ENCODE measurements at places on chromosomes 7 and 10.
A peak's percentile ranks its signal among the peaks of the same experiment; 100 is the strongest.

DNA sequence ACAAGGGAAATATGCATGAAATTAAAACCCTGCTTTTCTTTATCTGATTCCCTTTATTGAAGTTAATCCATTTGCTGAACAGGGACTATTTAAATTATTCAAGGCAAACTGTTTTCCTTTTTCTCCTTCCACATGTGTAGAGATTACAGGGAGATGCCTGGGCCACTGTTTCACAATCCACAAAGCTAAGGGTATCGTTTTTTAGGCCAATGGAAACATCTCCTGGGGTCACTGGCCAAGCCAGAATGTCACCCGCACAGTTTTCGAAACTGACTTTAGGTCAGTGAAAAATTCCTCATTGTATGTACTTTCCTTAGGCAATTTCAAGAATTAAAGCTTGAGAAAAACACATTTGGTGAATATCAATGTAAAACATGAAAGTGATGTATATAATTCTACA is 259.2 kb upstream of the BMPER start:
- no peaks in the 10 kb centered on the region for H3K36me3 ChIP-seq
- no peak overlapping the region for H3K4me3 ChIP-seq
- H3K27ac ChIP-seq, result no peak overlapping the region
- H3K27me3 ChIP-seq, result no peaks in the 10 kb centered on the region
- H3K4me1 ChIP-seq, result no peaks in the 10 kb centered on the region
- DNase-seq, result no peak

- no peak overlapping the region for H3K4me3 ChIP-seq
- H3K36me3 ChIP-seq, result no peaks in the 10 kb centered on the region
- H3K4me1 ChIP-seq, result peaks cover 13% of the 10 kb centered on the region
- no peak overlapping the region for H3K27ac ChIP-seq
- DNase-seq, result no peak
Observed at GRCh38 chr10:50506861-50507573, 116.7 kb downstream of the SGMS1 start.

DNA sequence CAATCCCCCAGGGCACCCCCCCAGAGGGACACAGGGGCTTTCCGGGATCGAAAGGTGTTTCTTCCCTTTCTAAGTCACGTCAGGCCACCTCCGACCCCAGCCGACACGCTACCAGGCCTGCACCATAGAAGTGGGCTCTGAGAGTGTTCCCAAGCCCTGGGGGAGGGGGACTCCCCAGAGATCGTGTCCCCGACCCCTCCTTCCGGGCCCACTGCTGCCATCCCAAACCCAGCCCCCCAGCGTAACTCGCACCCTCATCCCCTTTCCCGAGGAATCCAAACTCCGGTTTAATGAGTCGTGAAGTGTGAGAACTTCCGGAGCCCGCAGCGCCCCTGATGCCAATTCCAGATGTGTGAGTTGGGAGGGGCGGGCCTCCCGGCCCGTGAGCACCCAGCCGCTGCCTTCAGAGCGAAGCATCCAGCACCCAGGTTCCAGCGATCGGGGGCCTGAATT is 11.3 kb downstream of the UNCX start:
- no peaks in the 10 kb centered on the region for H3K36me3 ChIP-seq
- no peaks in the 10 kb centered on the region for H3K4me1 ChIP-seq
- H3K27me3 ChIP-seq, result peaks cover 100% of the 10 kb centered on the region
- no peak overlapping the region for H3K27ac ChIP-seq

DNA sequence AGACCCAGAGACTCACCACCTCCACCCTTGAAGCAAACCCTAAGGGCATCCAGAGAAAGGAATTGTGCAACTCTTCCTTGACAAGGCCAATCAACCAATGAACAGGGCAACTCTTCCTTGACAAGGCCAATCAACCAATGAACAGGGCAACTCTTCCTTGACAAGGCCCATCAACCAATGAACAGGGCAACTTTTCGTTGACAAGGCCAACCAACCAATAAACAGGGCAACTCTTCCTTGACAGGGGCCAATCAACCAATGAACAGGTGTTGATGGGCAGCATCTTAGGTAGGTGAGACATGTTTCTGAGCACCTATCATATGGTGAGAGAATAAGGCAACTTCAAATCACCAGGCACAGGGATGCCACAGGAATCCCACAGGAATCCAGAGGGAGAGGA is 181.5 kb upstream of the RNF32 start:
- no peaks in the 10 kb centered on the region for H3K36me3 ChIP-seq

- H3K27me3 ChIP-seq, result no peaks in the 10 kb centered on the region
- no peaks in the 10 kb centered on the region for H3K4me1 ChIP-seq
- no peaks in the 10 kb centered on the region for H3K36me3 ChIP-seq
- no peak for DNase-seq
Observed at GRCh38 chr10:119425881-119426170, 116.7 kb downstream of the RGS10 start.

DNA sequence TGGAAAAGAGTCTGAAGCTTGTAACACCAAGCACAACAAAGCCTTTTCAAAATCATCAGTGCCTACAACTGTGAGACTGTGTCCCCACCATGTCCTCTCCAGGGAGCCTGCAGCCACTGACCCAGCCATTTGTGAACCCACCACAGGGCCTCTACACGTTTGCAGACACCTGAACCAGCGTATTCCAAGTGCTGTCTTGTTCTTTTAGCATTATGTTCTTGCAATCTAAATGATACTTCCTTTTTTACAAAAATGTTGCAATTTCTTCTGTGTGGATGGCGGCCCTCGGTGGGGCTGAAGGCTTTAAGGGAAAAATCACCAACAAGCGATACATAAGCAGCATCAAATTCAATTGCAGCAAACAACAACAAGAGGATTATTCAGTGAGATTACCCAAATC is 403.2 kb upstream of the MGMT start:
- no peak overlapping the region for H3K27ac ChIP-seq
- H3K36me3 ChIP-seq, result no peaks in the 10 kb centered on the region
- no peaks in the 10 kb centered on the region for H3K27me3 ChIP-seq
- H3K4me1 ChIP-seq, result no peaks in the 10 kb centered on the region
- no peak for DNase-seq

- H3K4me3 ChIP-seq, result no peak overlapping the region
- no peaks in the 10 kb centered on the region for H3K4me1 ChIP-seq
- no peak overlapping the region for H3K27ac ChIP-seq
- DNase-seq, result no peak
- H3K27me3 ChIP-seq, result no peaks in the 10 kb centered on the region
- H3K36me3 ChIP-seq, result no peaks in the 10 kb centered on the region
Observed at GRCh38 chr10:122448600-122448999, 5.9 kb upstream of the ARMS2 start.

- no peaks in the 10 kb centered on the region for H3K36me3 ChIP-seq
- no peak for DNase-seq
- H3K27me3 ChIP-seq, result no peaks in the 10 kb centered on the region
- H3K27ac ChIP-seq, result no peak overlapping the region
- H3K4me3 ChIP-seq, result no peak overlapping the region
- H3K4me1 ChIP-seq, result no peaks in the 10 kb centered on the region
Observed at GRCh38 chr7:139328375-139328774, 12.8 kb upstream of the FMC1 start.

GRCh38 chr7:138665669-138666140 is 35.5 kb downstream of the SVOPL start:
- H3K4me1 ChIP-seq, result no peaks in the 10 kb centered on the region
- H3K4me3 ChIP-seq, result no peak overlapping the region
- H3K27me3 ChIP-seq, result no peaks in the 10 kb centered on the region
- no peak overlapping the region for H3K27ac ChIP-seq
- no peak for DNase-seq
- H3K36me3 ChIP-seq, result no peaks in the 10 kb centered on the region

DNA sequence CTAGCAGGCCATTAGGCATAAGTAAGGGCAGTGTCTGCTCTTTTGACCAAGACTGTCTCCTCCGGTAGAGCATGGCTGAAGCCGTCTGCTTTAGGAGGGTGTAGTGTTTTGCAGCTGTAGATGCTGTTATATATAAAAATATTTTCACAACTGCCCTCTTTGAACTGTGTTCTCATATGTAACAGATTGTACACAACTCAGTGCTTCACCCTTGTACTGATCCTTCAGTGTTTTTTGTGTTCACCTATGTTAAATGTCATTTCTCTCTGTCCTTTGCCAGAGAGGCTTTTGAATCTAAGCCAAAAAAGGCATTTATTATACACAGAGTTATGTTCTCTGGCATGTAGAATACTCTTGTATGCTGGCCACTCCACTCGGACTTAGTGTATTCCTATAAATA is 135.5 kb downstream of the BICC1 start:
- 0 out of 2 replicates have a peak, but pooled peaks cover 5% of the 10 kb centered on the region for H3K36me3 ChIP-seq
- no peaks in the 10 kb centered on the region for H3K27me3 ChIP-seq
- H3K4me3 ChIP-seq, result no peak overlapping the region
- peaks cover 40% of the 10 kb centered on the region for H3K4me1 ChIP-seq
- peak overlapping the region; percentile 62 for H3K27ac ChIP-seq
- DNase-seq, result no peak

GRCh38 chr10:18333621-18334020 is 193.4 kb downstream of the CACNB2 start:
- H3K4me3 ChIP-seq, result no peak overlapping the region
- H3K36me3 ChIP-seq, result no peaks in the 10 kb centered on the region
- no peak overlapping the region for H3K27ac ChIP-seq
- DNase-seq, result no peak
- no peaks in the 10 kb centered on the region for H3K4me1 ChIP-seq
- H3K27me3 ChIP-seq, result no peaks in the 10 kb centered on the region

DNA sequence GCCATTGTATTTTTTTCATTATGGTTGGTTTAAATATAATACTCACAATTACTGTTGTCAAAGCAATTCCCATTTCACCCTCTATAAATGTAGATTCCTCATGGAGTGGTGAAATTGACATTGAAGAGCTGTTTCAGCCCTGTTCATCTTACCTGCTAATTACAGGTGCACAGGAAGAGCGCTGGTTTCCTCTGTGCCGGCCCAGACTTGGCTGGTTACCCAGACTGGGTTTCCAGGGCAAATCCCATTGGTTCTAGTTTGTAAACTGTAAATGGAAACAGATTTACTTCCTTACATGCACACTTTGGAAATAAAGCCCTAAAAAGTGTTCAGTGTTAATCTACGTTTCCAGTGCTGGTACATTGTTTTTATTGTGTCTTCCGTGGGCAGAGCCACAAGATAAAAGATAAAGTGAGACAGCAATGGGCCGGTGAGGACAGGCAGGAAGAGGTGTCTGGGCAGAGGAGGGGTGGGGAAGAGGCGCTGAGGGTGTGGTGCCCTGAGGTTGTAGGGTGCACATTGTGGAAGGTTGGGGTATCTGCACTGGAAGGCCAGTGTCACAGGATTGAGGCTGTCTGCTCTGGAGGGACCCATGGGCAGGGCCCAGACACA is 71.6 kb upstream of the ZPBP start:
- H3K27me3 ChIP-seq, result no peaks in the 10 kb centered on the region
- H3K36me3 ChIP-seq, result no peaks in the 10 kb centered on the region
- H3K27ac ChIP-seq, result no peak overlapping the region
- no peaks in the 10 kb centered on the region for H3K4me1 ChIP-seq

GRCh38 chr10:45495438-45496152 is 121.6 kb downstream of the ALOX5 start:
- H3K36me3 ChIP-seq, result no peaks in the 10 kb centered on the region
- H3K27ac ChIP-seq, result no peak overlapping the region
- H3K4me1 ChIP-seq, result no peaks in the 10 kb centered on the region
- no peak for DNase-seq
- H3K4me3 ChIP-seq, result no peak overlapping the region

GRCh38 chr7:150385302-150385723 is 6.2 kb downstream of the ZNF775 start:
- H3K4me3 ChIP-seq, result no peak overlapping the region
- DNase-seq, result no peak
- no peaks in the 10 kb centered on the region for H3K27me3 ChIP-seq
- no peak overlapping the region for H3K27ac ChIP-seq
- H3K4me1 ChIP-seq, result peaks cover 7% of the 10 kb centered on the region

GRCh38 chr10:11448190-11448544 is 163.3 kb downstream of the USP6NL start:
- H3K36me3 ChIP-seq, result no peaks in the 10 kb centered on the region
- no peak overlapping the region for H3K27ac ChIP-seq
- H3K4me3 ChIP-seq, result no peak overlapping the region
- H3K27me3 ChIP-seq, result no peaks in the 10 kb centered on the region

GRCh38 chr10:97399843-97400545 is 1.1 kb downstream of the RRP12 start:
- peaks cover 40% of the 10 kb centered on the region for H3K36me3 ChIP-seq
- H3K27me3 ChIP-seq, result no peaks in the 10 kb centered on the region
- H3K4me1 ChIP-seq, result peaks cover 8% of the 10 kb centered on the region
- DNase-seq, result no peak
- H3K4me3 ChIP-seq, result peak overlapping the region; percentile 57

DNA sequence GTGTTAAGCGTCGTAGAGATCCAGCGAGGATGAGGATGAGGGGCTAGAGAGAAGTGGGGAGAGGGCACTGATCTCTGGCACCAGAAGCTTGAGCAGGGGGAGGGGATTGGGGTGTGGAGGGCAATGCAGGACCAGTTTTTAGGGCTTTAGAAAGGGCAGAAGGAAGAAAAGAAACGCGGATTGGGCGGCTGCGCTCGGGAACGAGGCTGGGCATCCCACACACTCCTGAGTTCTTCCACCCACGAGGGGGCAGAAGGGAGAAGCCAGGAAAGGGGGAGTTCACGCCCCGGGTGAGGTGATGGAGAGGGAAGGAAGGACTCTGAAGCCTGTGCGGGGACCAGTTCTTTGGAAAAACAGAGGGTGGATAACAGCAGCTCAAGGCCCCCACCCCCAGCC is 6.1 kb upstream of the VGF start:
- no peak overlapping the region for H3K4me3 ChIP-seq
- H3K36me3 ChIP-seq, result no peaks in the 10 kb centered on the region
- no peak overlapping the region for H3K27ac ChIP-seq

DNA sequence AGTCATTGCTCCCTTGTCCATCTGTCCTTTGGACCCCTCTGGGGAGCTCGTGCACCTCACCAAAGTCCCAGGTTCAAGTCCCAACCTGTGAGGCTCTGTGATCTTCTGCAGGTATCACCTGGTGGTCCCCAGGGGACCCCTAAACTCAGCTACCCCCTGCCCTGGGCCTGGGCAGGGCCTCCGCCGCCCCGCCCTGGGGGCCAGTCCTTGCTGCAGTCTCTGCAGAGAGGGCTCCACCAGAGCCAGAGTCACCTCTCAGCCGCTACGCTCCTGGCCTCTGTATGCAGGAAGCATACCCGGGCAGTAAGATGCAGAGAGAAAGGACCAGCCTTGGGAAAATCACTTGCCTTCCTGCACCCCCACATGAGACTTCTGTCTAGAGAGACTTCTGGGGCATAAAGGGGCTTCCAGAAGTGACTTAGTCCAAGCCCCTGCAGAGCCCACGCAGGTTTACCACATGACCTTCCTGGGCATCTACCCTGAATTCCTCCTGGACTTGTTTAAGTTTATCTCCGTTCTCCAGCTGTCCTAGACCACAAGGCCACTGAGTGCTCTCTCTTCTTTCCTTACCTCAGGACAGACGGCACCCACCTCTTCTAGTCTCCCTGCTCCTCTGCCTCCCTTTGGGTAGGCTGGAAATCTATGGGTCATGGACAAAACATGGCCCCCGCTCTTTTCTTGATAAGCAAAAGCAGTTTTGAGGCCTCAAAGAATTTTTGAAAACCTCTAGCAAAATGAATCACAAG is 21.2 kb downstream of the CALML5 start:
- H3K4me3 ChIP-seq, result no peak overlapping the region
- no peaks in the 10 kb centered on the region for H3K36me3 ChIP-seq
- DNase-seq, result no peak
- no peaks in the 10 kb centered on the region for H3K4me1 ChIP-seq
